ENCODE measurements at places on chromosomes 3 and 15.

GRCh38 chr3:132001999-132002398 is 32.8 kb downstream of the CPNE4 start:
- DNase-seq: no peak

GRCh38 chr3:140816372-140817195 is 125.1 kb upstream of the SLC25A36 start:
- no peak for DNase-seq

- no peak for DNase-seq
Measured at GRCh38 chr15:30943654-30944335, 40.1 kb downstream of the FAN1 start.

- no peak for DNase-seq
Measured at GRCh38 chr3:108780235-108780634, 23.0 kb upstream of the RETNLB start.

Measured in activated CD4-positive, alpha-beta T cell treated with anti-CD3 and anti-CD28 coated beads for 1 hour (primary cell).